Right kidney (tissue), 9 donors: ENCODE measurements at places on chromosomes 3 and 15.

DNA sequence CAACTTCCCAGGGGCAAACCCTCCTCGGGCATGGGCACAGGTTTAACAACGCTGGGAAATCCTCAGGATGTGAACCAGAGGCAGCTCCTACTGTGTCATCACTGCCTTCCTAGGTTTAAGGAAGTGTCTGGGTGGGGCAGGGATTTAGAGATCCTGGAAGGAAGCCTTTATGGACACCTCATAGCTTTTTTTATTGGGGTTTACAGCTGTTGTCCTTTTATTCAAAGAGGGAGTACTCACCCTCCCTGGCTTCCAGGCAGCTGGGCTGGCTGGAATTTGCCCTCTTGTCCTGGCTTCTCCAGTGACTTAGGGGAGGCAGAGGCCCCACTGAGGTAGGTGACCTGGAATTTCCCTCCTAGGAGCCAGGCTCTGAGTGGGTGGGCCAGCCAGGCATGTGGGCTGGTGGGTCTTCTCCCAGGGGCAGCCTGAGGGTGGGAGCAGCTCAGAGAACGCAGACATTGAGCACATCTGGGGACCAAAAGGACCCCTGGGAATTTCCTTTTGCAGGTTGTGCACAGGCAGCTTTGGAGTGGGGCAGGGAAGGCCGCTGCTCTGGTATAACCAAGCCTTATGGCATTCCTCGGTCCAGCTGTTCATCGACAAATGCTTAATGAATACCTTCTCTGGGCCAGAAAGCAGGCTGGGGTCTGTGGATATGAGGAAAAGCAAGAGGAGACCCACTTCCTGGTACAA lies 13.5 kb upstream of the FAM3D start:
- no peak for DNase-seq

GRCh38 chr15:25710184-25710583 lies 152.9 kb downstream of the ATP10A start:
- peak; percentile 19 for DNase-seq

- DNase-seq, result no peak
Measured at GRCh38 chr3:198046120-198046857, 86.3 kb downstream of the LMLN start.

- DNase-seq, result no peak
Measured at GRCh38 chr3:79473993-79474392, 293.8 kb downstream of the ROBO1 start.

GRCh38 chr15:42490291-42490670 lies 660 bp downstream of the ZNF106 start:
- no peak for DNase-seq

DNA sequence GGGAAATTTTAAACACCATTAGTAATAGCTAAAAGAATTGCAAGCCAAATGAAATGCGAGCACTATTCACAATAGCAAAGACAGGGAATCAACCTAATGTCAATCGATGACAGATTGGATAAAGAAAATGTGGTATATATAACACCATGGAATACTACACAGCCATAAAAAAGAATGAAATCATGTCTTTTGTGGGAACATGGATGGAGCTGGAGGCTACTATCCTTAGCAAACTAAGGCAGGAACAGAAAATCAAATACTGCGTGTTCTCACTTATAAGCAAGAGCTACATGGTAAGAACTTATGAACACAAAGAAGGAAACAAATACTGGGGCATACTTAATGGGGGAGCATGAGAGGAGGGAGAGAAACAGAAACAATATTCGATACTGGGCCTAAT lies 85.2 kb downstream of the FMN1 start:
- DNase-seq, result no peak

DNA sequence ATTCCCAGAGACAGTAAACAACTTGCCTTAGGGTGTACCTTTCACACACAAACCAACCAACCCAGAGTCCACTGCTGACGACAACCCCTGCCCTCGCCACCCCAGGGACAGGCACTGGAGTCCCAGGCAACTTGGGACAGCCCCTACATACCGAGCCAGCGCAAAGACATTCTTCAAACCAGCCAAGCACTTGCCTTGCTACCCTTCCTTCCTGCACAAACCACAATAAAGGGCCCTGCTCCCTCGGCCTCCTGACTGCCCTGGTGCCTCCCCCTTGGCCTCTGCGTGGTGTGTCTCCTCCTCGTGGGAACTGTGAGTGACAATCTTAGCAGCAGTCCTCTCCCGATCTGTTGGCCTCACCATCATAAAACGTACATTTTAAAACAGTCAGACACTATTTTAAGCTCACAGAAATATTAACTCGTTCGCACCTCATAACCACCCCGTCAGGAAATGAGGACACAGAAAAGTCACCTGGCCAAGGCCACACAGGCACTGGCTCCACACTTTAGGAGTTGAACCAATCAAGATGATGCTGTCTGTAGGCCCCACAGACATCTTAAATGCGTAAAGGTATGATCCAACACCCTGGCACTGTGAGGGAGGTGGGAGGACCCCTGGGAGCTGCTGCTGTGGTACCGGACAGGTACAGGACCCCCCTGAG lies 113.8 kb downstream of the ADCY5 start:
- no peak for DNase-seq

GRCh38 chr3:151827816-151828215 lies 13.9 kb downstream of the AADAC start:
- no peak for DNase-seq

- no peak for DNase-seq
Measured at GRCh38 chr3:53657651-53658050, 163.2 kb downstream of the CACNA1D start.

DNA sequence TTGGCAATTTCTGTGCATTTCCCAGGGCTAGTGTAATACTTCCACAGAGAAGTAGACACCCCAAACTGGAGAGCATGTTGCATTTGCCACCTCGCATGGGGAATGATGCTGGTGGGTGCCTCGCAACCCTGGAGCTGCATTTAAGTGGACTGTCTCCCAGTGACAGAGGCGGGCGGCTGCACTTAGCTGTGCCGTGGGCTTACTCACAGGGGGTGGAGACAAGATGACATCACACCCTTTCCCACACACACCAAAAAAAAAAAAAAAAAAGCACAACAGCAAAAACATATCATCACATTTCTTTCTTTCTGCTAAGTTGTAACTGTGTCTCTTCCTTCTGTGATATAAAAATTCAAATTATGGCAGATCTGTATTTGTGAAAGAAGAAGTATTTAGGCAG lies at the start of gene ABI3BP:
Gene ABI3BP, minus strand, starts transcription at position 113 of the 400 bp plus-strand sequence. Its CDS starts 37 bp downstream, at position 76.
- peak; percentile 4 for DNase-seq

- DNase-seq, result no peak
Measured at GRCh38 chr3:38297947-38298711, 16.0 kb downstream of the SLC22A14 start.

GRCh38 chr3:122052968-122053367 lies 2.2 kb upstream of the CD86 start:
- no peak for DNase-seq

- no peak for DNase-seq
Measured at GRCh38 chr3:151873398-151873797, at the start of gene SUCNR1. TSS of gene SUCNR1 (plus strand) at chr3:151873643. CDS start at chr3:151879893, 6,250 bp downstream.

- no peak for DNase-seq
Measured at GRCh38 chr3:188326111-188326510, 172.2 kb downstream of the LPP start.

- DNase-seq, result peak; percentile 86
Measured at GRCh38 chr3:49276475-49277382, at the start of gene C3orf62. TSS of gene C3orf62 (minus strand) at chr3:49277232. CDS start at chr3:49276872, 360 bp downstream.

- no peak for DNase-seq
Measured at GRCh38 chr3:182629521-182629920, 163.8 kb upstream of the ATP11B start.

GRCh38 chr3:197795200-197795599 lies 4.1 kb downstream of the LRCH3 start:
- no peak for DNase-seq

- DNase-seq, result no peak
Measured at GRCh38 chr15:75840659-75841058, 2.6 kb upstream of the UBE2Q2 start.

GRCh38 chr3:129357616-129358015 lies 70.8 kb downstream of the EFCAB12 start:
- DNase-seq, result no peak

DNA sequence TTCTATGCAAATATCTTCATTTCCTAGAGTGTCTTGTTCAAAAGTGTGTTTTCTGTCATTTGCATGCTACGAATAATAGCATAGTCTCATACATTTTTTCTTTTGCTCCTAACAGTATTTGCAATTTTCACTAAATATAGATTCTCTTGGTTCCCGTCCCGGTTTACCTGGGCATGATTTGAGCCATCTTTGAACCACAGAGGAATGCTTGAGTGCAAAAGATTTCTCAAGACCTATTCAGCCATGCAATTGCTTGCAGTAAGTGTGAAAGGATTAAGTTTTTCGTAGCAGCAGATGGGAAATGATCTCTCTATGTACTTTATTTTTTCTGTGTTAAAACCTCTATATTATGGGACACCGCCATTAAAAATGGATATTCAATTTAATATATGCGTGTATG lies 733.0 kb downstream of the ZPLD1 start:
- no peak for DNase-seq

DNA sequence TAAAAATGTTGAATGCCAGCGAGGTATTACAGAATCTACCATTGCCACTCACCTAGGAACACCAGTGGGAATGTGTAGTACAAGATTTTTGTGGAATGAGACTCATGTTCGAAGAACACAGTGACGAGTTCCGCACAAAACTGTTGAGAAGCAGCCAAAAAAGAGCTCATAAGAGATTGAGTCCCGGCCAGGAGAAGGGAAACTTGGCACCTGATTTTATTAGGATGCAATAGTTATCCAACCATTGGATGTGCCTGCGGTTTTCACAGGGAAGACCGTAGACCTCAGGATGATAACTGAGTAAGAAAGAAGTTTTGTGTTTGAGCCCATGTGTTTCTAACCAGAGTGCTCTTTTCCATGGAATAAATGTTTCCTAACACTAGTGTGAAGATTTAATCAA lies 88.9 kb downstream of the PTPRG start:
- no peak for DNase-seq

DNA sequence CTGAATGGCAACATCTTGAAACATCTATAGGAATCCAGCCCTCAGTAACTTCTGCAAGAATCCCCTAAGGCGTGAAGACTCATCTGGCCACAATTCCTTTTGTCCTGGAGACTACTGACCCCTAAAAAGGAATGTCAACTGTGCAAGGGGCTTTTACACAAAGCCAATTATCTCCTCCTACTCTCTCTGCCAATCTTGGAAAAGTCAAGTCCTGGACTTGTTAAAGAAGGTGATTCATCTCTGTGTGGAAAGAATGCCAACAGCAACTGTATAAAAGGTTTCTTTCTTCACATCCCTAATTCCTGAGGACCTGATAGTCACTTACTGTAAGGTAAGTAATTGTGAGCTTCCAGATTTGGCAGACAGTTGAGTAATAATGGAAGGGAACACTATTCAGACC lies 22.3 kb downstream of the THRB start:
- no peak for DNase-seq

DNA sequence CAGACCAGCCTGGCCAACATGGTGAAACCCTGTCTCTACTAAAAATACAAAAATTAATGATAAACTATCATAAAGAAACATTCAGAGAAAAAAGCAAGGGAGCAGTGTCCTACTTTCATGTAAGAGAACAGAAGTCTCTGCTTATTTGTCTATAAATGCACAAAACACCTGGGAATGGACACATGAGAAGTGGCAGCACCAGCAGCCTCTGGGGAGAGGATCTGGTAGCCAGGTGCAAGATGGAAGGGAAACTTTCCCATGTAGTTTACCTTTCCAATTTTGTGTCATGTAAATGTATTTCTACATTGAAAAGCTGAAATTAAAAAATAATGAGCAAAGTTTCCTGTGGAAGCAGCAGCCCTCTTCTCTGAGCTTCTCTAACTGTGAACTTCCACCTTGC lies 18.8 kb downstream of the SCAP start:
- DNase-seq, result no peak

DNA sequence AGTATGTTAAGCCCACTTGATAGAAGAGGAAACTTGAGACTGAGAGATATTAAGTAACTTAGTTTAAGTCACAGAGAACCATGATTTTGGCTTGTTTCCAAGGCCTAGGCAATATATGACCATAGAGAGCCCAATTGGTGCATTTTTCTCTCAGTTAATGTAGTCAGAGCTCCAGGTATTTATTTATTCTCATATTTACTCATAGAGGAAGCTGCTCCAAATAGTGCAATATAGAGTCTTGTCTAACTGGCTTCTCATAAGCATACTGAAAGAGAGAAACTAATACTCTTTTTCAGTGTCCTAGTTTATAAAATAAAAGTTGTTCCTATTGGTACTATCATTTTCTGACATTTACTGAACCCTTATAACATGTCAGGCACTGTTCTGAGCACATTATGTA lies 15.2 kb downstream of the TRNT1 start:
- DNase-seq, result no peak

- no peak for DNase-seq
Measured at GRCh38 chr3:44867421-44868111, 5.9 kb downstream of the TMEM42 start.

DNA sequence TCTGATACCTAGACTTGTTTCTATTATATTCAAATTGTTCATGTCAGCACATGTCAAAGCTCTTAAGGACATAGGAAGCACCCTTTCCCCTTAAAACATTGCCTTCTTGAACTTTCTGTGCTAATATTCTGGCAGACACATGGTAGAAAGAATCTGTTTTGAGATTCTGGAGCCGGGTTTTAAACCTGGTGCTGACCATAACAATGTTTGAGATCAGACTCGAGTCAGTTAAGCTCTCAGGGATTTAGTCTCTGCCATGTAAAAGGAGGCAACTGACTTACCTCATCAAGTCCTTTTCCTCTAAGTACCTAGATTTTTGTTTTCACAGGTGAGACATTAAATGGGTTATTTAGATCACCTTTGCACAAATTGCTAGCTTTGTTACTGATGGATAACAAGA lies 38.9 kb downstream of the RBMS3 start:
- no peak for DNase-seq

GRCh38 chr3:148682997-148683396 lies 14.7 kb upstream of the AGTR1 start:
- no peak for DNase-seq

GRCh38 chr15:69085325-69086081 lies 71.0 kb downstream of the NOX5 start:
- DNase-seq, result no peak

DNA sequence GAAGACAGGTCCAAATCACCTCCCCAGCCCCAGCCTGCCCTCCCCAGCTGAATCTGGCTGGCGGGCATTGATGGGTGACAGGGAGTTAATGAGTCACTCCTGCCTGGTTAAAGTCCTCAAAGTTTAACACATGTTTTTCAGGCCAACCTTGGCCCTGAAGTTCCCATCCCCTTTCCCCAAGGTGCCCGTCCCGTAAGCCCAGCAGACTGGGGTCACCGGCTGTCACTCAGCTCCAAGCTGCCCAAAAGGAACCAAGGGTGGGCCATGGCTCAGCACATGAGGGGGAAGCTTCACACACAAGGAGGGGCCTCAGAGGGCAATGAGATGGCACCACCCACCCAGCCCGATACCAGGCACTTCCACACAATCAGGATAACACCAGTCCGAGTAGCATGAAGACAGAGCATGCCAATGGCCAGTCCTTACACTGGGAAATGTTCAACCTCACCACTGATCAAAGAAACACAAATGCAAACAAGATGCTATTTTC lies 10.2 kb upstream of the KLF15 start:
- no peak for DNase-seq

DNA sequence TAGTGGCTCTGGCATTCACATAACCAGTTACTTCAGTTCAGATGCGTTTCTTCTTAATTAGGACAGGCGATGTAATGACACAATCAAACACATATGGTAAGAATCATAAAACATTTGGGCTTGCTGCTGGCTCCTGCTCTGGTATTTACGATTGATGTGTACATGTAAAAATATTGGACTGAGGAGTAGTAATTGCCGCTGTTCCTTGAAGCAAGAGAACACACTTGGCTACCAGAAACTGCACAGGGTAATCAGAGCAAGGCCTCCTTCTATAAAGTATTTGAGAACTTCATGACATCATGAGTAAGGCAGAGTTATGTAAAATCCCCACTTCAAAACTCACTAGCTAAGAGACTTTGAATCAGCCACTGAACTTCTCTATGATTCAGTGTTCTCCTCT lies 158.1 kb downstream of the SSR3 start:
- DNase-seq, result no peak
